ENCODE measurements at places on chromosomes 7 and 10.

DNA sequence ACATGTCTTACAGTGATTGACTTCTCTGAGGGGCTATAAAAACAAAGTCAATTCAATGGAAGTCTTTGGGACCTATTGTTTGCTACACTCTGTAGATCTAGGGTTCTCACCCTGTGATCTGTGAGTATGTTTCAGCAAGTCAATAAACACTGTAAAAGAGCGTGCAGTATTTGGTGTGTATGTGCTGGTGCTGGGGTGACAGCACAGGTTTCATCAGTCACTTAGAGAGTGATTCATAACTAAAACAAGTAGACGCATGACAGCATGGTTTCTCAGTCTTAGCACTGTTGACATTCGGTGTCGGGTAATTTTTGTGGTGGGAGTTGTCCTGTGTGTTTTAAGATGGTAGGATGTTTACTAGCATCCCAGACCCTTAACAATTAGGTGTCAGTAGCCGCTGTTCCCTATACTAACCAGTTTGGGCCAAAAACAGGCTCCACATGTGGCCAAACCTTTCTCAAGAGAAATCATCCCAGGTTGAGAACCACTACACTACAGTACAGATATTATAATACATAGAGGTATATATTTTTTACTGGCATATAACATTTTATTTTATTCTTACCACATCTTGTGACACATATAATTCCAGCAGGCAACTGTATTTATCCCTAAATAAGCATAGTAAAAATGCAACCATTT, 411.8 kb downstream of the ARL4A start:
- no peak for DNase-seq

GRCh38 chr7:121833991-121834390, 39.0 kb upstream of the PTPRZ1 start:
- DNase-seq = no peak

GRCh38 chr10:62843600-62843999, 27.4 kb upstream of the EGR2 start:
- no peak for DNase-seq

GRCh38 chr10:62018131-62018911, 116.8 kb downstream of the ARID5B start:
- no peak for DNase-seq

DNA sequence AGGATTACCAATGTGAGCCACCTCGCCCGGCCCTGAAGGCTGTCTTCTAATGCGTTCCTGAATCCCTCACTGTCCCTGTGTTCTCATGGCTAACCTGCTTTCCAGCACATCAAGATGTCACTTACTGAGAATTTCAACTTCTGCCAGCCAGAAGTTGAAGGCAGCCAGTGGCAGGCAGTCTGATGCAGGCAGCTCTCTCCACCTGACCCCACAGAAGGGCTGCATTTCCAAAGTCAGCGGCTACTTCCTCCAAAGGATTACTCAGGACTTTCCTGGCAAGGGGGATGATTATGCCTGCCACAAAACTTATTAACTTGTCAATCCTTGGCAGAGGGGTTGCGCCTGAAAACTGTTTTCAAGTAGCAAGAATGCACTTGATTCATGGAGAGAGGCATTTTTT, 1219.4 kb downstream of the TYW1 start:
- no peak for DNase-seq

DNA sequence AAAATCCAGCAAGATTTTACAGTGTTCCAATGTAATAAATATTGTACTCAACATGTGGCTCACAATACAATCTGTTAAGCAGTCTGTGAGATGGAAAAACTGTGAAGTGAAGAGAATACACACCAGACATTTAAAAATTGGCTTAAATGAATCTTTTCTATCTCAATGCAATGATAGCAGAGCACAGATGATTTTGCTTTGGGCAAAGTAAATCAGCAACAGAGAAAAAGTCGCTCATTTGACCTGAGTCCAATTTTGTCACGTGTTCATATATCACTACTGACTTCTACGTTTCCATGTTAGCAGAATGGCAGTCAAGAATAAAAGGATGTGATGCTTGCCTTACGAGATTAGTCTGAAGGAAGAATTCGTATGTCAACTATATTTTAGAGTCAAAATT, 506.7 kb downstream of the POM121L12 start:
- no peak for DNase-seq

GRCh38 chr7:141704112-141704511, 2.1 kb upstream of the DENND11 start:
- DNase-seq = no peak

DNA sequence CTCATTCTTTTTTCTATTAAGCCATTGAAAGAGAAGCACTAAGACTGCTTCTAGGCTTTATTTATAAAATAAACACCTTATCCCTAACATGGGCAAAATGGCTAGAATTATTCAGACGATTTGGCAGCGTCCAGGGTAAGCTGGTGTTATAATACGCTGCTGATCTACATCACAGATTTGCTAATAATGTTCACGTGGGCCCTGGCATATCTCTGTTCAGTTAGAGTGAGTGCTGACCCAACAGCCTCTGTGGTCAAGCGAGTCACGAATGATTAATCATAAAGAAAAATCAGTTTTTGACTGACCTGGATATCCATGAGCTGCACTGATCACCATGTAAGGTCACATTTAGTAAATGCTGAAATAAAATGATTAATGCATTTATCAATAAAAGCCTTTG, 28.4 kb upstream of the CBLL1 start:
- peak; percentile 18 for DNase-seq

GRCh38 chr7:116740755-116741462, 68.9 kb downstream of the MET start:
- DNase-seq = no peak

DNA sequence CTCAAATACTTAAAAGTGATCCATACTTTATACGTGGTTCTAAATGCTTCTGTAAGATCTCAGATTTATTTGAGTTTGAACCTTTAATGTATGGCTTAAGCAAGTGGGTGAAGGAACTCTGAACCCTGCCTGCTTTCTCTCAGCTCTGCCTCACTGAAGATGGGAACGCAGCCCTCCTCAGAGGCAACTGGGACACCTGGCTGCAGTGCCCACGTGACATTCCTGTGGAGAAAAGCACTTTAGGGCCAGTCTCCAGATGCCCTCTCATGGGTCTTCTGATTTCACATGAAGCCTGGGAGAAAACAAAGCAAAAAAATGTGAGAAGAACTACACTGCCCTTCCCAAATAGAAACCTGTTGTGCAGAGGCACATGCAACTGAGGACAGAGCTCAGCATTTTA, 242.6 kb upstream of the ANKRD30A start:
- DNase-seq = no peak

- no peak for DNase-seq
Measured at GRCh38 chr10:34250722-34251121, 564.4 kb downstream of the PARD3 start.

- no peak for DNase-seq
Measured at GRCh38 chr10:99975942-99976809, 33.6 kb downstream of the DNMBP start.

- DNase-seq = no peak
Measured at GRCh38 chr10:132538790-132539421, 1.3 kb downstream of the INPP5A start.
